Gastroesophageal sphincter (tissue), 4 donors: ENCODE measurements at places on chromosomes 6 and 20.

DNA sequence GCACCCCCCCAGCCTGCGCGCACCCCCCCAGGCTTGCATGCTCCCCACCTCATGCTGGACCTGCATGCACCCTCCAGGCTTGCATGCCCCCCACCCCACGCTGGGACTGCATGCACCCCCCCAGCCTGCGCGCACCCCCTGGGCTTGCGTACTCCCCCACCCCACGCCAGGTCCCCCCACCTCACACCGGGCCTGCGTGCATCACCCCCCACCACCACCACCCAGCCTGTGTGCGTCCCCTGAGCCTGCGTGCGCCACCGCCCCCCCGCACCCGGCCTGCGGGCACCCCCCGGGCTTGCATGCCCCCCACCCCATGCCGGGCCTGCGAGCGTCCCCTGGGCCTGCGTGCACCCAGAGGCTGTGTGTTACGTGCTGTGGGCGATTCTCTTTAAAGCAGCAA lies 61.0 kb upstream of the SLCO4A1 start:
- no peak for ATAC-seq

DNA sequence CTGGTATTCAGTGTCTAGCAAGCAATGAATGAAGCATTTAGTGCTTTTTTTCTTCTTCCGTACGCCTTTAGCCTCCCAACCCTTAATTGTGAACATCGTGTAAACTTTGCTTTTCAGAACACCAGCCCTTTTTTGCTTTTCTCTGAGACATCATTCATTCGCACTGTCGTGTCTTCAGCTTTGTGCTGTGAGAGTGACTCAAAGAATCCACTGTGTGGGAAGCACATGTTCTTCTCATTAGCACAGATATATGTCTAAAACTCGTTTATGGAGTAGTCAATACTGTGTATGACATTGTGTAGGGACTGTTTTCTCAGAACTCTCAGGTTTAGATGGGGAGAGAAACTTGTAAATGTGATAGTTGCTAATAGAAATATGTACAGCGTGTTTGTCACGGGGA lies 279.1 kb downstream of the FARS2 start:
- ATAC-seq = no peak

GRCh38 chr6:153729189-153729588 lies 309.9 kb upstream of the OPRM1 start:
- no peak for ATAC-seq

- ATAC-seq = no peak
Observed at GRCh38 chr6:135703621-135704020, 147.9 kb upstream of the PDE7B start.

DNA sequence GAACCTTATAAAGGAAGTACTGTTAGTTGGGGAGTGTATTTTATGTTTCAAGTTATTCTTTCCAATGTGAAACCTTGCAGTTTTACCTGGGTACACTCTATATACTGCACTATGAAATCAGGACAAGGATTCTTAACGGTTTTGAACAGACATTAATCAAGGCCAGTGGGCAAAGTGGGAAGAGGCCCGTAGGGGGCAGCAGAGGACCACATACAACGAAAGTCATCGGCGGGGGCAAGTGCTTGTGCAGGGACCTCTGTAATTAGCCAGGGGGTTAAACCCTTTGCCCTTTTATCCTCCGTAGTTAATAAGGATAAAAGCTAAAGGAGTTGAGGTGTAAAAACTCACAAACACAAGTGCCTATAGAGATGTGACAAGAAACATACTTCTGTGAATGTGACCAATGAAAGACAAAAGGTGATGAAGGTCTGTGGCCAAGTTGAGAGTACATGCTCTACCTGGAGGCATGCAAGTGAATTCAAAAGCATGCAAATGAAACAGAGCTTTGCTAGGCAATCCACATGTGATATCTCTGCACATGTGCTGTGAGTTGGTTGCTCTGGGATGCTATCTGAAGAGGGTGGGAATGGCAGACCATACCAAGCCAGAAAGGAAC lies 392.7 kb upstream of the MAN1A1 start:
- no peak for ATAC-seq

DNA sequence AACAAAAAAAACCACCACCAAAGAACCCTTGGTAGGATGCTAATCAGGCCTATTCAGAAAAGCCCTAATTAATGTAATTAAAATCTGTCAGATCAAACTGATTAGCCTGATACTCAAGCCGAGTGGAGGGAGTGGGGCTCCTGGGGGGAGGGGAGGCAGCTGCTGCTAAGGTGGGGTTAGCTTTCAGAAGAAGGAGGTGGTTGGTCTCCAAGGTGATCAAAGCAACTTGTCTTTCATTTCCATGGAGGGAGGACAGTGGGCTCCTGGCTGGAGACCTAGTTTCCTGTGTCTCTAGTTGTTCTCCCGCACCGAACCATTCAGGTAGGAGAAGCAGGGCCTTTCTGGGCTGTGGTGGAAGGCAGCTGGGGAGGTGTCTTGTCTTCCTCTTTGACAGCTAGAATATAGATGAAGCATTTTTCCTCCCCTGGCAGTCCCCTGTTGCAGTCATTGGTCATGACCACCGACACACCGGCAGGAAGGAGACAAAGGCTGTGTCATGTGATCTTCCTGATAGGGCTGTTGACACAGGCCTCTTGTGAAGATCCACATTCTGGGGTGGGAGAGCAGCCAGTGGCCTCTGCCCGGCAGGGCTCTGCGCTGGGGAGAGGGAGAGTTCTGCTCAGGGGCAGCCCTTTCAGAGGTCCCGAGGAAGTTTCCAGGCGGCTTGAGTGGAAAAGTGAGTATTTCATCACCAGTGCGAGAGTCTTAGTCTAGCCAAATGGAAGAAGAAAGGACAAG lies 39.9 kb upstream of the PRDM1 start:
- no peak for ATAC-seq

DNA sequence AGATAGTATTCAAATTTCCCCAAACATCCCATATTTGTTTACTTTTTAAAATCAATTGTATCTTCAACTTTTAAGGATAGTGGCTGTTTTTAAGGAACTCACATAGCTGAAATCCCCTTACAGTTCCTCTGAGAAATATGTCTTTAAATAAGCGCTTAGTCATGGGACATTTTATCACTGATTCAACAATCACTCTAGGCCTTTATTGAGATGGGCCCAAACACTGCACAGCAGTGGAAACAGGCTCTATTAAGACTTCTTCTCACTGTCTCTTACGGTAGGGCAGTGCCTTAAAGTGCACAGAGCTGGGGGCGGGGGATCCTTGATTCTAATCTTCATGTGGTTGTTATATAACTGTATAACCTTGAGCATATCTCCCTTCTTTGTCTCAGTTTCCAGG lies 59.8 kb upstream of the RREB1 start:
- ATAC-seq = no peak

- no peak for ATAC-seq
Observed at GRCh38 chr6:21831521-21832291, 238.2 kb downstream of the SOX4 start.

GRCh38 chr6:26017632-26017966 lies 55.0 kb downstream of the TRIM38 start:
- peak; percentile 26 for ATAC-seq

- no peak for ATAC-seq
Observed at GRCh38 chr6:134870677-134871498, 79.0 kb downstream of the ALDH8A1 start.

DNA sequence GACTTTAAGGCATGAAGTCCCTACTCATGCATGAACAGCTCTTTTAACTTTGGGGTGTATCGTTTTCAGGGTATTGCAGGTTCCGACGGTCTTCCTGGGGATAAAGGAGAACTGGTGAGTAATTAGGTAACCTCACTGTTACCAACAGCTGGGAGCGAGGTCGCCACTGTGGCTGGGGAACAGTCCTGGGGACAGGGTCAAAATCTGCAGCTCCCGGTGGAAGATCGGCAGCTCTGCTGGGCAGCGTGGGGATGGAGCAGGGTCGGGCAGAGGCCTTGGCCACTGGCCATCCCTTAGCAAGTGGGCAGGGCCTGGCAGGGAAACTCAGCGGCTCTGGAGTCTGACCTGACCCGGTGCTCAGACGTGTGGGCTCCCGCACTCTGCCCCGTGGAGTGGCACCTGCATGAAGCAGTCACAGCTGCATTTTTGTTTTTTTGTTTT lies 16.1 kb downstream of the COL9A3 start:
- ATAC-seq = peak; percentile 17
